ENCODE measurements at places on chromosomes 6 and 20.

DNA sequence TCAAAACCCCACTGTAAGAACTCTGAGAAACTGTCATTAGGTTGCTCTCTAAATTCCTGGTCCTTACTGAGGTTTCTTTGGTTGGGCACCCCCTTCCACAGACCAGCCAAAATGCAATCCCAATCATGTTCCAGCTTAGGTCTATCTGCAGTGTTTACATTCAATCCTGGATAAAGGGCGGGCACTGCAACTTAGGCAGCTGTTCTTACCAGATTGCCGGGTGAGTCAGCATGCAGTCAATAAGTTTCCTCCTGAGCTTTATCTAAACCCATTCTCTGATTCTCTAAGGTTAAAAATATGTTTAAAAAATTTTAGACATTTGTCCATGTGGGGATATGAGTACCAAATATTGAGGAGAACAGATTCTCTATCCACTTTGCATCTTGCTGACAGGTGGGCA lies 197.8 kb downstream of the HAO1 start:
- DNase-seq = no peak

- DNase-seq = no peak
Observed at GRCh38 chr6:144909753-144910285, 624.7 kb downstream of the UTRN start.

DNA sequence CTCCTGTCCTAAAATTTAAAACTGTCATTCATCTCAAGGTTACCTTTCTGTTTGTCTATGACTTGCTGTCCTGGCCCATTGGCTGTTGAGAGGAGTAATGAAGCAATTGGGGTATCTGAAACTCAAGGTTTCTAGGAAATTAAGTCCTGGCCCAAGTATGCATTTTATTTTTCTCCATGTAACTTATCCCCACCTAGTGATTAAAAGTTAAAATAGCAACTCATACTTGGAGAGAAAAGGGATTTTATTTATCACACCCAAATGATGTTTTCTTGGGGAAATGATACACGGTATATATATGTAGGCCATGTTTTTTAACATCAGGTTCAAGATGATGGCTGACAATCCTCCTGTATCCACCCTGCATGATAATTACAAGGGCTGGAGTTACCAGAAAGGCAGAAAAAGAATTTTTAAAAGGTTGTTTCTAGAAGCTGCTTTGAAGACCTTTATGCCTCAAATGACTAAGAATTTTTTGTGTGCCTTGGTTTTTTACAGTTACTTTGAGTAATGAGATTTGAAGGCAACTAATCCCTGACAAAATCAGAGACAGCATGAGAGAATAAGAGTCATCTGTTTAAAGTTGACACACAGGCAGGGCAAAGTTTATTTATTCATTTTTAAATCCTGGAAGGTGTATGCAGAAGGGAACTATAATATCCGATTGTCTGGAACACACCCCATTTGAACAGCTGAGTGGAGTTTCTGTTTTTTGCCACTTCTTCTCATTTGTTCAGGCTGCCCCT lies 28.9 kb upstream of the C6orf58 start:
- DNase-seq = no peak

- DNase-seq = no peak
Observed at GRCh38 chr6:167046861-167047495, 47.8 kb downstream of the CEP43 start.

DNA sequence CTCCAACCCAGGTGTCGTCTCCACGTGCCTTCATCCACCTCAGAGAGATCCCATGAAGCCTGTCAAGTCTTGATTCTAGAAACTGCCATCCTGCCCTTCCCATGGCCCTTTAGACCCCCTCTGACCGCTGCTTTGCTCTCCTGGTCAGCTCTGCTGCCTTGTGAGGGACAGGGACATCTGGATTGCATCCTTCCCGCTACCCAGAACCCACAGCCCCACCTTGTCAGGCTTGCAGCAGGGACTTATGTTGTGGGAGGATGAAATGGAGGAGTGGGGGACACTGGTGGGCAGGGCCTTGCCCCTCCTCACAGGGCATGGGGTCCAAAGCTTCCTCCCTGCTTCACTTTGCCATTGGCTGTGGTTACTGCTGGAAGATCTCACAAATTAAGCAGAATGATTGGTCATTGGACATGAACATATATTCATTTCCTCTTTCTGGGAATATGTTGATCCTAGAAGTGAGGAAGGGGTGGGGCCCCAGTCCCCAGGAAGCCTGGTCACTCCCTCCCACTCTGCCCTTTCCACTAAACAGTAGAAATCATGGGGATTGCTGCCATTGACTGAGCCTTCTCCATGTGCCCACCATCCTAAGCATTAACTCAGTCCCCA lies 4.5 kb downstream of the GLP1R start:
- DNase-seq = no peak

DNA sequence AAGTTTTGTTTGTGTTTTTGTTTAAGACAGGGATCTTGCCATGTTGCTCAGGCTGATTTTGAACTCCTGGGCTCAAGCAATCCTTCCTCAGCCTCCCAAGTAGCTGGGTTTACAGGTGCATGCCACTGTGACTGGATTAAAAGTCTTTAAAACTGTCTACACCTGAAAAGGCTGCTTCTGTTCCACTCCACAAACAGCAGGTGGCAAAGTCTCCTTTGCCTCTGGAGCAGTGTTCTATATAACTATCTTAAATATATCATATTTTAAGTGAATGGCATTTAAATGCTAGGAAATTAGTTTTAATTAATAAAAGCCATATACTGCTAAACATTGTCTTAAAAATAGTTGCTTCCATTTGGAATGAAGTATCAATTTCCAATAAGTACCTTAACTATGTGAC lies 89.2 kb upstream of the BCLAF1 start:
- no peak for DNase-seq

DNA sequence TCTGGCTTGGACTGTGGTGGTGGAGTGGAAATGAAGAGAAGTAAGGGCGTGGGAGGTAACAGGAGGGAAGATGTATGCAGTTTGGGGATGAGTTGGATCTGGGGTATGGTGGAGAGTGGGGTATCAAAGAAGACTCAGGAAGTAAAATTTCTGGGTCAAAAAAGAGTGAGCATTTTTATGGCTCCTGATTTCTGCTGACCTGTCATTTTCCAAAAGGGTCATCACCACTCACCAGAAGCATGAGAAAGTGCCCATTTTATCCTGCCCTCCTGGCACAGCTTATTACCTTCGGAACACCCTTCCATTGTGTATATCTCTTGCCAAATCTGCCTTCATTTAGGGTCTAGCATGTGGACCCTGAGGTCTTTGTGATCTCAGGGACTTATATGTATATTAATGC lies 17.3 kb downstream of the TOX2 start:
- DNase-seq = no peak

GRCh38 chr6:93105017-93105416 lies 314.3 kb downstream of the EPHA7 start:
- DNase-seq = no peak

GRCh38 chr20:4546342-4546741 lies 175.4 kb upstream of the PRND start:
- DNase-seq = no peak

DNA sequence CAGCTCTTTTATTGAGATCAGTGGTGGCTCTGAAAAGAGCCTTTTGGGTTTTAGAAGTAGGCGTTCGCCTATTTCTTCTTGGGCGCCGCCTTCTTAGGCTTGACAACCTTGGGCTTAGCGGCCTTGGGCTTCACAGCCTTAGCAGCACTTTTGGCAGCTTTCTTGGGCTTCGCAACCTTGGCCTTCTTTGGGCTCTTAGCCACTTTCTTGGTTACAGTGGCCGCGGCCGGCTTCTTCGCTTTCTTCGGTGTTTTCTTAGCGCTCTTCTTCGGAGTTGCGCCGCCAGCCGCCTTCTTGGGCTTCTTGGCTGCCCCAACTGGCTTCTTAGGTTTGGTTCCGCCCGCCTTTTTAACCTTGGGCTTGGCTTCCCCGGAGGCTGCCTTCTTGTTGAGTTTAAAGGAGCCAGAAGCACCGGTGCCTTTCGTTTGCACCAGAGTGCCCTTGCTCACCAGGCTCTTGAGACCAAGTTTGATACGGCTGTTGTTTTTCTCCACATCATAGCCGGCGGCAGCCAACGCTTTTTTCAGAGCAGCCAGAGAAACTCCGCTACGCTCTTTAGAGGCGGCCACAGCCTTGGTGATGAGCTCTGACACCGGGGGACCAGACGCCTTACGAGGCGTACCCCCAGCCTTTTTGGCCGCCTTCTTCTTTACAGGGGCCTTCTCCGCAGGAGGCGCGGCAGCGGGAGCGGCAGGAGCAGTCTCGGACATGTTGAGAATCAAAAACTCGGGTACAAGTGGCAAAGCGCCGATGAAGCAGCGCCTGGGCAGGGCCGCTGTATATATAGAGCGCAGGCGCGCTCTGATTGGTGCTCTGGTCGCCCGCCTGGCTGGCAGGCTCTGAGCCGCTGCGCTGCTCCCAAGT lies 31.3 kb upstream of the HFE start:
- peak; percentile 94 for DNase-seq

DNA sequence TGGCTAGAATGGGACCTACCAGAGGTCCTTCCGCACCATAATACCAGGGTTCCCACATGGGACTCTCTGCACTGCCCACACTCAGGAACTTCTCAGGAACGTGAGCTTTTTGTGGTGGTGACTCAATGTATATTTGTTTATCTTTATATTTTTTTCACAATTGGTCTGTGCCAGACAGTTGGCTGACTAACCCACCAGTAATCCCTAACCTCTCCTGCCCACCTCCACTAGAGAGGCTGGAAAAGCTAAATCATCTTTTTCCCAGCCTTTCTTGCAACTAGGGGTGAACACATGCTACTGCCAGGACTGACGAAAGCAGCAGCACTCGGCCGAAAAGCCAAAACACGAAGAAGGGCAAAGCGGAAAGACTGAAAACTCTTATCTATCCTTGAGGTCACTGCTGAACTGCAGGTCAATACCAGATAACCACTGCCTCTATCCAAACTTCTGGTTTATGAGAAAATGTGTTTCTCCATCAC lies 112.9 kb downstream of the TRERF1 start:
- no peak for DNase-seq

DNA sequence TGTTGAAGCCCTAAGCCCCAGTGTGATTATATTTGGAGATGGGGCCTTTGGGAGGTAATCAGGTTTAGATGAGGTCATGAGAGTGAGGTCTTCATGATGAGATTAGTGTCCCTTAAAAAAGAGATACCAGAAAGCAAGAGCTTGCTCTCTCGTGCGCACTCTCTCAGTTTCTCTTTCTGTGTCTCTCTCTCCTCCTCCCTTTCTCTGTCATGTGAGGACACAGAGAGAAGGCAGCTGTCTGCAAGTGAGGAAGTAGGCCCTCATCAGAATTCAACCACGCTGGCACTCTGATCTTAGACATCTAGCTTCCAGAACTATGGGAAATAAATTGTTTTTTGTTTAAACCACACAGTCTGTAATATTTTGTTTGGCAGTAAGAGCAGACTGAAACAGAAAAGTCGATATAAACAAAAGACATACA lies 180.5 kb downstream of the IBTK start:
- DNase-seq = no peak

DNA sequence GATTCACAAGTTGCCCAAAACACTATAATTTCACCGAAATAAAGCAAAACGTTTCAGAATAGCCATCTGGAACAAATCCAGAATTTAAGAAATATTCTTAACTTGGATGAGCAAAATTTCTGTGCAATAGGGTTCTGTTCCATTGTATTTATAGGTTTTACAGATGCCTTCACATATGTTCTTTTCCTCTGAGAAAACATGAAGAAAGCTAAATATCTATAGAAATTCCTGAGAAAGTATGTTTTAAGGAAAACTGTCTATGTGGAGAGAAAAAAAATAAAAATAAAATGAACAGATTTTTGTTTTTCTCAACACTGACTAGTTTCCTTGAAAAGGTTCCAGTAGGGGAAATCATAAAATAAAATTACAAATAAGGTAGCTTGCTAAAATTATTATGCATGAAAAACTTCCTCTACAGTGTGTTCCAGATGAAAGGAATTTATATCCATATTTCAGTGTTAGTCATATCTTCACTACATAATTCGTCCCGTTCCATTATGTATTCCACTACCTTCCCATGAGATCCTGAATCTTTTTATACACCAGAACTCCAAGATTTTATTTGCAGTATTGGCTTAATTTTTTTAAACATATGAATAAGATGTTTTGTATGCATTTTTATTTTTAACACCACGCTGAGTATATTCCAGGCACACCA lies 42.4 kb upstream of the TMX4 start:
- no peak for DNase-seq

DNA sequence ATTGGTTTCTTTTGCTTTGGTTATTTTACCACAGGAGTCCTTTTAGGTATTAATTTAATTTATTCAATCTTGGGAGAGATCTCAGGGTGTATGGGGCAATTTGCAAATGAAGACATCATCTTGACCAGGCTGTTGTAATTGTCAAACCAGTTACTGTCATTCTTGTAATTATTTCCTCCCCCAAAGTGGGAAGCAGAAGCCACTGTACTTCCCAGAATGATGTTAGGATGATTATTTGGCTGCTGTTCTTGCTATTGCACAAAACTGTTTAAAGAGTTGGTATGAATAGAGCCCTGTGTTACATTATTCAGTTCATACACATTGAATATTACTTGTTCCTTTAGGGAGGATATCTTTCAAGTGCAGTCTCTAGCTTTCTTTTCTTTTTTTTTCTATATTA lies 1.7 kb downstream of the TAAR6 start:
- DNase-seq = no peak

DNA sequence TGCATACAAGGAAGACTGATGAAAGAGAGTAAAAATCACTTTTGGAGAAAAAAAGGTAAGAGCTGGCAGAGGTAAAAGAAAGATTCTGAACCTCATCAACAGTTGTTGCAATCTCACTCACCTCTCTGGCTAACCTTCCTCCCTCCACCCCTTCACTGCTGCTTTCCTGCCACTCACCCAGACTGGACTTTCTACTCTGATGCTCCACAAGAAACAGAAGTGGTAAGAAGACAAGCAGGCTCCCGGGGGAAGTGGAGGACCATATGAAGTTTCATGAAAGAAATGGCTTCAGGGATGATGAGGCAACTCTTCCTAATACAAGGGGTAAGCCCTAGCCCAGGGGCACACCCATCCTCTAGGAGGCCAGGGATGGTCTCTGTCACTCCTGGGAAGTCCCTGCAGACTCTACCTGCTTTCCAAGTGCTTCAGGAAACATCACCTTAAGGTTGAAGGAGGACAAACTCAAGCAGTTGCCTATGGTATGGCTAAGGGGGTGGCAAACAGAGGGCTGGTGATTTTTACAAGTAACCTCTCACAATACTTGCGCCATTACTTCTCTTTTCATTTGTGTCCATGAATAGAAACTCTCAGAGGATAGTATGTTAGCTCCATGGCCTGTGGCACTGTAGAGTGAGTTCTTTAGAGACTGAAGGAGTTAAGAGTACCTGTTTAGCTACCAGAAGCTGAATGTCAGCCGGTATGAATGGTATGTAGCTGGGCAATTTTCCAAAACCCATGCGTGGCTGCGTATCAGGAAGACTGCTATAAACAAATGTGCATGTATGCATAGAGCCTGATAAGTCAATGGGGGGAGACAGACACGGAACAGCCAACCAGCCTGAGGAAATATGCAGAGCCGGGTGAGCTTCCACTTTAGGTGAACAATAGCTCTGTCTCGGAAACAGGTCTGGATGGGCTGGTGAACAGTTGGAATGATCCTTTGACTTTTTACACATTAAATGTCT lies 112.0 kb downstream of the BACH2 start:
- no peak for DNase-seq

DNA sequence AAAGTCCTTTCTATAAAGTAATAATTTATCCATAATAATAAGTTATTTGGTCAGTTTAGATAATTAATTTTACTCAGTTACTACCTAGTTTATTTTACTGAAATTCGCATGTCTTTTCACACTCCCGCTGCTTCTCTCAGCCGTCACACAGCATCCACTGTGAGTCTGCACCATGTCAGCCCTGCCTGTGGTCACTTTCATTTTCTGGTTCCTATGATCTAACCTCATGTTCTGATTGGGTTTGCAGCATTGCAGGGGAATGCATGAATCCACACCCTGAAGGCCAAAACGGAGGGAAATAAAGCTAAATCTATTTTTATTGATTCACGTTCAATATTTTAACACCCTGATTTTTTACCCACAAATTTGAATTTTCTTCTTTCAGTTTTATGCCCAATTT lies 47.4 kb downstream of the PDE10A start:
- no peak for DNase-seq
